ENCODE measurements at places on chromosomes 4 and X.

DNA sequence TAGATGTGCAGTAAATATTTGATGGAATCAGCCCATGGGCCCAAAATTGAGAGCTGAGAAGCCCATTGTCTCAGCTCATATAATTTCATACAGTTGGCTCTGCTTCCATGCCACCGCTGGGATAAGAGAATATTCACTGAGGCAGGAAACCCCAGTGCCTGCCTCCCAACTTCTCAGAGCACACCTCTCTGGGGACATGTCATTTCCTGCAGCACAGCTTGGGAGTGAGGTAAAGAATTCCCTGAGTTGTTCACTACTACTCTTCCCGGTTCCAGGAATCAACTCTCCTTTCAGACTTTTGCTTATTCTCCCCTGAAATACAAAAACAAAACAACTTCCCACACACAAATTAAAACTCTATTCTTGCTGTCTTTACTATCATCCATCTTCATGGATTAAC lies 389.3 kb downstream of the MAPK10 start:
- DNase-seq = no peak

DNA sequence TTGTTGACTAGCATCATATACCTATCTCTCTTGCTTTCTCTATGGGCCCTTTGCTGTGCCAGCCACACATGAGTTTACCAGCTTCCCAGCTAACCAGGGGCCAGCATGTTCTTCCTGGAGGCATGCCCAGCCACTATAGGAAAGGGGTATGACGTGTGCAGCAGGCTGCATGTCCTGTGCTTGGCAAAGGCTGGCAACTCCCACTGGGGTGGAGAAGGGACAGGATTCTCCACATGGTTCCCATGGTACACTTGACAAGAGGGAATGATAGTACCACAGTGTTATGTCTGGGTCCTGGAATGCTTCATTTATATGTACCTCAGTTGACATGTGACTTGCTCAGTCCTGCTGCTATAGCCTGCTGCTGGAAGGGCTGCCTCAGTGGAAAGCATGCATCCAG lies 78.8 kb downstream of the TMEM164 start:
- DNase-seq = no peak

GRCh38 chr4:147683188-147683591 lies 773 bp downstream of the PRMT9 start:
- peak; percentile 3 for DNase-seq

DNA sequence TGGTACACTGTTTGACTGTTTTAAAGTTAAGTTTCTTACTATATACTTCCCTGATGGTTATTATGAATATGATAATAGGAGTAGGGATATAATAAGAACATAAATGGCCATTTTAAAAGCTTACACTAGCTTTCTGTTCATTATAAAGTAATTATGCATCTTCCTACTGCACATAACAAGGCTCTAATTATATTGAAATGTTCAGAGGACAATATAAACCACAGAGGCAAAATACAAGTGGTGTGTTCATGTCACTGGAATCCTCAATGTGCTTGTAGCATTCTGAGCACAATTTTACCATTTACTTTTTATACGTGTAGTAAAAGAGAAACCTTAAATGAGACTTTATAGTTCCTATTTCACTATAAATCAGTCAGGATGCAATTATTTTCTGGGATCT lies 268.3 kb downstream of the TMA16 start:
- no peak for DNase-seq

DNA sequence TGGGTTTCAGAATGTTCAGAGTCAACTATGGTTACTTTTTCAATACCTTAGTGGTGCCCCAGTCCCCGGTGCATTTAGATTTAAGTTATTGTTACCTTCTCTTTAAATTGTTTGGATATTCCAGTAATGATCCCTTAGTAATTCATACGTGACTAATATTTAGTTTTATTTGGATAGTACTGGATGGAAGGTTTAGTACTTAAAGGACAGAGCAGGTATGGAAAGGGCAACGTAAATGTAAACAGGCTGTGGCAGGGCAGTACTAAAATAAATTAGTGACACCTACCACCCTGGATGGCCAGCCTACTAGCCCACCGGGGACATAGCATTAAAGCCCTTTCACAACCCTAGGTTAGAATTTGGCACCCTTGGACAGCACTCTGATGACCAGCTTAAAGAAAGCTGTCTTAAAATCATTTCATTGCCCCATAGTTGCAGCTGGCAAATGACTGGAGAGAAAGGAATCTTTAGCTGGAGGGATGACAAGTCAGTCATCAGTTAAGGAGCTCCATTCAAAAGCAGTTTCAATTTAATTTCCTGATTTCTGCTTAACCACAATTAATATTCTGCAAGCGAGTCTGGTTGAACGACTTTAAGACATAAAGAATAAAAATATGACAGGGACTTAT lies 16.4 kb downstream of the PLP1 start:
- no peak for DNase-seq

DNA sequence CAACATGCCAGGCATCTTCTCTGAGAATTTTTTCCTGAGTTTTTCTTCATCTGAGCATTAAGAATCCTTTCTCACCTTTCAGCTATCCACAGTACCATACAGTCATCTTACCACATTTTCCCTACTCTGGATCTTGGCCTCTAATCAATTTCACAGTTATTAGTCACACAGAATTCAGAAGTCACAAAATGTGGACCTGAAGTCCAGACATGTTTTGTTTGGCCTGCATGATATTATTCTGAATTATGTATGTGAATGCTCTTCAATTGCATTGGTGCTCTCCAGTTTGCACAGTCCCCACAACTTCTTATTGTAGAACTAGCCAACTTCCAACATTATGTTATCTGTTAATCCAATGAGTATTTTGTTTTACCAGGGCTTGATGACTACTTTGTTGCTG lies 102.3 kb upstream of the GRIA3 start:
- DNase-seq = no peak

GRCh38 chr4:11966782-11967181 lies 538.1 kb upstream of the HS3ST1 start:
- no peak for DNase-seq

GRCh38 chrX:73215246-73215645 lies 595 bp upstream of the NAP1L2 start:
- DNase-seq = peak; percentile 1

- no peak for DNase-seq
Observed at GRCh38 chr4:24089851-24090534, 200.1 kb upstream of the PPARGC1A start.

- DNase-seq = no peak
Observed at GRCh38 chr4:6471307-6472007, 957 bp downstream of the PPP2R2C start.
